ENCODE measurements at places on chromosomes 12 and 14. TPM values are rescaled to one million over a fixed set of nuclear protein-coding genes. Genes with fewer than 3 reads are reported as not detected.

The RBM23 gene
- 774 TPM for total RNA-seq

DNA sequence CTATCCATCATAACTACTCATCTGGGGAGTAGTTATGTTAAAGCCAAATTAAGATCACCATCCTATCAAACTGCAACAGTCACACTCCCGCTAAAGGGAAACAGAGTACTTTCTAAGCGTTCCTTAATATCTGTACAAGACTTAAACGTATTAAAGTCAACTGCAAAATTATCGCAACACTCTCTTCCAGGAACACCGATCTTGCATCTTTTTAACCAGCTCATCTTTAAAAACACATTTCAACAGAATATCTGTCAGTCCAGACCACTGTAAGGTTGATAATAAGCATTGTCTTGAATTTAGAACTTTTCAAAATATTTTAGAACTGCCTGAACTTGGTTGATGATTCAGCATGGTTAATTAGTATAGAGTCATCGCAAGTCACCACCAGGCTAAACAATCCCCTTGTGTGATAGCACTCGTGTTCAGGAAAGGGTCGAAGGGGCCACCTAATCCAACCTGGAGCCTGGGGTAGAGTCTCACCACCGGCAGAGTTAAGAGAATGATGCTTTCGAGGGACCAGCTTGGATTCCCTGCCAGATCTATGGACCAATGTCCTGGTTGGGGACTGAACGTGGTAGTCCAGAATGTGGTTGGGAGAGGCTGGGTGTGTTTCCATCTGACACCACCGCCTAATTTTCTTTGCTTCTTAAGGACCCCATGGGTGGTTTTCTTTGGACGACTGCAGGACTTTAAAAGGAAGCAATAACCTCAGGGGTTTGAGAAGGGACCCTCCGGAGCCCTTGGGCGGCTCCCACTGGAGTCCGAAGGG is 890 bp downstream of the SPTLC2 start:
- H3K27ac ChIP-seq = peak overlapping the region; percentile 76
- H3K4me1 ChIP-seq = peaks cover 15% of the 10 kb centered on the region
- H3K36me3 ChIP-seq = no peaks in the 10 kb centered on the region
- peak overlapping the region; percentile 66 for H3K4me3 ChIP-seq

- DNase-seq = no peak
- H3K4me3 ChIP-seq = no peak overlapping the region
- no peak overlapping the region for H3K27ac ChIP-seq
Observed at GRCh38 chr14:103141117-103141796, 18.0 kb downstream of the TNFAIP2 start.

The FITM1 gene
- total RNA-seq = 74.3 TPM

- H3K4me1 ChIP-seq = no peaks in the 10 kb centered on the region
- H3K27ac ChIP-seq = peak overlapping the region; percentile 24
- no peaks in the 10 kb centered on the region for H3K36me3 ChIP-seq
- no peaks in the 10 kb centered on the region for H3K27me3 ChIP-seq
- no peak overlapping the region for H3K4me3 ChIP-seq
Observed at GRCh38 chr12:12081836-12082497, 11.2 kb downstream of the BCL2L14 start.

The EML5 gene
- 0.75 TPM for total RNA-seq

The KLRD1 gene
- total RNA-seq = 0.82 TPM

DNA sequence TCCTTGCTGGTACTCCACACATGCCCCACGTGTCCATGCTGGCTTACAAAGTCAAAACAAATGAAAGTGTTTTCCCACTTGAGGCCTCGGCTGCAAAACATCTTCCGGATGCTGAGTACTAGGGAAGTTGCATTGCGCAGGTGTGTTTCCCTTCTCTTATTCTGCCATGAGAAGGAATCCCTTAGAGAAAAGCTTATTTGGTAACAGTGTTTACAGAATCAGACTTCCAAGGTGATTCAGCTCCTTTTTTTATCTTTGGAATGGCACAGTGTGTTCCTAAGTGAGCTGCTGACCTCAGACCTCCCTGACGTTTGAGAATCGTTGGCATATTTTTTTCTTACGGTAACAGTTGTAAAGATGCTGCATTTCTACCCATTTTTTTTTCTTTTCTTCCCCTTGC is 211.3 kb downstream of the ESR2 start:
- H3K27me3 ChIP-seq = no peaks in the 10 kb centered on the region
- H3K4me1 ChIP-seq = peaks cover 6% of the 10 kb centered on the region
- peaks cover 41% of the 10 kb centered on the region for H3K36me3 ChIP-seq
- peak overlapping the region; percentile 66 for H3K27ac ChIP-seq

The GTF2A1 gene
- total RNA-seq = 14.6 TPM

DNA sequence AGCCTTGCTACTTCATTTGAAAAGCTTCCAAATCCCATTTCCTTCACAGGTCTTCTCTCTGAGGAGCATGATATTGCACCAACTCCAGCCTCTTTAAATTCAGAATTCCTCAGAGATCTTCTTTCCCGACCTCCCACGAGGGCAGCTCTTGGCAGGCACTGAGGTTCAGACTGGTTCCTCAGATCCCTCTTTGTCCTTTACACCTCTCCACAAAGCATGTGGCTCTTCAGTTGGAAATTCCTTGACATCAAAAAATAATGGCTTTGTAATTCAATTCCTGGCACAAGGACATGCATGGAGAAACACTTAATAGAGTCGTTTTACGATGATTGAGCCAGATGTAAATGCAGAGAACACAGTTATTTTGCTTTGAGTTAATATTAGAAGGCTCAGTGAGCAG is 63.2 kb upstream of the TMX1 start:
- H3K4me3 ChIP-seq = no peak overlapping the region
- no peaks in the 10 kb centered on the region for H3K27me3 ChIP-seq
- no peaks in the 10 kb centered on the region for H3K36me3 ChIP-seq
- no peak overlapping the region for H3K27ac ChIP-seq
- no peak for DNase-seq

DNA sequence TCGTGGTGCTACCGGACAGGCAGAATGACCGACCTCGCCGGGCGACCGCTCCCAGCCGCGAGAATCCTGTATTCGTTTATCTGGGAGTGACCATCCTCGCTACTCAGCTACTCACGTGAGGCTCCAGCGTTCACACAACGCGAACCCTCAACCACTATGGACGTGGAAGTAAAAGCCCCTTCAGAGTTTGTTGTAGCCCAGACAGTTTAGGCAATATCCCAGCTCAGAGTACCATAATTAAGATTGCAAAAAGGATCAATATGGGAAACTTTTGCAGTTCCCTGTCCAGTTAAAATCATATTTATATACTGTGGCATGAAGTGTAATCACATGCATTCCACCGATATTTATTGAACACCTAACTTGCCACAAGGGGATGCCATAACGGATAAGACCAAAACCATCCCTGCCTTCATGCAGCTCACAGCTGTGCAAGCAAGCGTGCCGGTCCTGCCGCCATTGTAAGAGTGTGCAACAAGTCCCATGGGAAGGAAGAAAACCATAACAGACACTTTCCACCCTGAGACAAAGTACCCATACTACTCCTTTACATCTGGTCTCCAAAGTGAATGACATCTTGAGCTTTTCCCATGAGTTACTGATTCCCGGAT is 938 bp upstream of the MAX start:
- H3K27me3 ChIP-seq = no peaks in the 10 kb centered on the region
- H3K4me1 ChIP-seq = peaks cover 39% of the 10 kb centered on the region
- H3K4me3 ChIP-seq = peak overlapping the region; percentile 79
- DNase-seq = no peak
- peak overlapping the region; percentile 74 for H3K27ac ChIP-seq

DNA sequence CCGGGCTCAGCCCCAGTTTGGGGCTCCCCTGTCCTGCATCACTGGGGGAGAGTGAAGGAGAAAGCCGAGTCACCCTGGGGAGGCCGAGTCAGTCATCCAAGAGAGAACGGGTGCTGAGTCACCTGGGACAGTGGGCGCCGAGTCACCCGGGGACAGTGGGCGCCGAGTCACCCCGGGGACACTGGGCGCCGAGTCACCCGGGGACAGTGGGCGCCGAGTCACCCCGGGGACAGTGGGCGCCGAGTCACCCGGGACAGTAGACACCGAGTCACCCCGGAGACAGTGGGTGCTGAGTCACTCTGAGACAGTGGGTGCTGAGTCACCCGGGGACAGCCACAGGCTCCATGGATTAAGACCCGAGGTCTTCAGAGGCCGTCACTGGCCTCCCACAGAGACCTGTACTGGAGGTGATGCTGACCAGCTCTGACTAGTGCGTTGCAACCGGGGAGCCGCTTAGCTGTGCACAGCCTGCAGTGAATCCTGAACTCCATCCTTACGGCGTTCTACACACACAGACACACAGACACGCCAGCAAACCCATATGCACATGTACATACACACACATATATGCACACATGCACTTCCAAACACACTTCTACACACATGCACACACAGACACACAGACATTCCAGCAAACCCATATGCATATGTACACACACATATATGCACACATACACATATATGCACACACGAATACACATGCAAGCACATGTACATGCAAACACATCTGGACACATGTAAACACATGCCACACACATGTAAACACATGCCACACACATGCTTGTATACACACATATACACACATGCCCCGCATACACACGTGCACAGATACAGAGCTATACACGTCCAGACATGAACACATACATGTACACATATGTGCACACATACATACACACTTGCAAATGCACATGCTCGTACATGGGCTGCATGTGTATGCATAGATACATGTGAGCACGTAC is 64.9 kb upstream of the GALNT9 start:
- H3K36me3 ChIP-seq = no peaks in the 10 kb centered on the region
- H3K4me1 ChIP-seq = no peaks in the 10 kb centered on the region
- peaks cover 10% of the 10 kb centered on the region for H3K27me3 ChIP-seq
- no peak for DNase-seq
- no peak overlapping the region for H3K27ac ChIP-seq
- H3K4me3 ChIP-seq = no peak overlapping the region

- no peaks in the 10 kb centered on the region for H3K27me3 ChIP-seq
- no peak for DNase-seq
- H3K27ac ChIP-seq = no peak overlapping the region
Observed at GRCh38 chr12:65999564-66000280, 130.8 kb downstream of the LLPH start.

DNA sequence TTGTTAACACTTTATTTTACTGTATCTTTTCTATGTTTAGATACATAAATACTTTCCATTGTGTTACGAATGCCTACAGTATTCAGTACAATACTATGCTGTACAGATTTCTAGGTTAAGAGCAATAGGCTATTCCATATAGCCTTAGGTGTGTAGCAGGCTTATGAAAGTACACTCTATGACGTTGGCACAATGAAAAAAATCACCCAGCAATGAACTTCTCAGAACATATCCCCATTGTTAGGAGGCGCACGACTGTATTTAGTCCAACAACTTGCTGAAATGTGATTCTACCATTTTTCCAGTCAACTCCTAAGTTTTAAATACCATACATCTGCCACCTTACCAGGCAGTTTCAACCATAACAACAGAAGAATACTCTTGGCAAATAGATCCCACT is 1.8 kb downstream of the PARP11 start:
- H3K27me3 ChIP-seq = no peaks in the 10 kb centered on the region
- H3K27ac ChIP-seq = no peak overlapping the region
- no peaks in the 10 kb centered on the region for H3K36me3 ChIP-seq
- H3K4me3 ChIP-seq = no peak overlapping the region

DNA sequence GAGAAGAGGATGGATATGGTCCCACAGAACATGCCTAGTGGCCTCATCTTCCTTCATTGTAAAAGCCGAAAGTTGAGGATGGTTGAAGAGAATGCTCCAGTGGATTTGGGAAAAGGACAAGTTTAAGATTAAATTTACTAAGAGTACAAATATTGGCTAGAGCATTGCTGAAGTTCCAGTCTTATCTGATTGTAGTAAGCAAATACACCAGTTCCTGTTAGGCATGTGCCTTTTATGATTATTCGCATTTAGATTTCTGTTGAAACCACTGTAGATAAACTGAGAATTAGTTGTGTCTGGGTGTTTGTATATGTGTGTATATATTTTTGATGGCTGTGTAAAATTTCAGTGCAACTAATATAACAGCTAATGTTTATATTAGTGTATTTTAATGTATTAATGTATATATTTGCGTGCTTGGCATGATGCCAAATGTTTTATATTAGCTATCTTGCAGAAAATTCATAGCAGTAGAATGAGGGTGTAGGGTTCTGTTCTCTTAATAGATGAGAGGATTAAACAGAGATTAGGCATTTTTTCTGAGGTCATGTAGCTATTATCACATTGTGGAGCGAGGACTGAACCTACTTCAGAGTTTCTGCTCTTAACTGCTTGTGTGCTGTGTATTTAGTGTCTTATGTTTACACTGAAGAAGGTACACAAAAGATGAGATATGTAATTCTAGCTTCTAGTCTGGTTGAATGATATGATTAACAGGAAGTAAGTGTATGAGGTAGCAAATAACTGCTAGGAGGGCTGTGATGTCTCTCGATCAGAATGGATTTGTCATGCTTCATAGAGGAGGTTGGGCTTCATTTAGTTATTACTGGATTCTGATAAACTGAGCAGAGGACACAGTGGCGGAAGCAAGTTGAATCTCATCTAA is 21.1 kb downstream of the FKBP3 start:
- H3K27ac ChIP-seq = no peak overlapping the region
- no peaks in the 10 kb centered on the region for H3K27me3 ChIP-seq
- H3K36me3 ChIP-seq = peaks cover 75% of the 10 kb centered on the region
- H3K4me1 ChIP-seq = no peaks in the 10 kb centered on the region
- H3K4me3 ChIP-seq = no peak overlapping the region

The ENDOU gene
- total RNA-seq = 2.1 TPM

DNA sequence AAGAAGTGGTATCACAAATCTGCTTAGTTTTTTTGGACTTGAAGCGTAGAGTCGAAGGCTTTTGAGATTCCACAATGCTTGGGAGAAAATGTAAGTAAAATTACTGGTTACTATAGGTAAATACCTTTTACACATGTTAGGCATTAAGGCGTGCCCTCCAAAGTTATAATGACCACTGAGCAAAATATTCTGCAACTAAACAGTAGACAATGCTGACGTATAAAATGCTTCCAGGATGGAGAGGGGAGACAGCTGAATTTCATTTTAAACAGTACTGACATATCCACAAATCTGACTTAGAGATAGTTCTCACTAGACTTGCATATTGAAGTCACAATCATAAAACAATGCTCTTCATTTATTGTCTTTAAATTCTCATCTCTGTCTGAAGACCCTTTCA is 144.5 kb upstream of the DCN start:
- H3K27ac ChIP-seq = peak overlapping the region; percentile 36
- no peak for DNase-seq
- H3K36me3 ChIP-seq = no peaks in the 10 kb centered on the region
- H3K4me3 ChIP-seq = no peak overlapping the region
- no peaks in the 10 kb centered on the region for H3K4me1 ChIP-seq
